T-helper 17 cell (primary cell): ENCODE measurements at places on chromosomes 3 and 15. TPM values are rescaled to one million over a fixed set of nuclear protein-coding genes. Genes with fewer than 3 reads are reported as not detected.
A peak's percentile ranks its signal among the peaks of the same experiment; 100 is the strongest.

- H3K4me1 ChIP-seq: peaks cover 9% of the 10 kb centered on the region
- H3K27ac ChIP-seq: no peak overlapping the region
- no peak for DNase-seq
- H3K4me3 ChIP-seq: no peak overlapping the region
Measured at GRCh38 chr3:123880998-123881561, 3.1 kb downstream of the MYLK start.

- H3K4me1 ChIP-seq: peaks cover 3% of the 10 kb centered on the region
- no peak overlapping the region for H3K4me3 ChIP-seq
- H3K36me3 ChIP-seq: no peaks in the 10 kb centered on the region
- no peak for DNase-seq
Measured at GRCh38 chr3:54426381-54426780, 304.0 kb downstream of the CACNA2D3 start.

GRCh38 chr15:81023483-81024264 is 23.0 kb downstream of the TLNRD1 start:
- DNase-seq: no peak
- H3K4me1 ChIP-seq: peaks cover 19% of the 10 kb centered on the region
- H3K27me3 ChIP-seq: peaks cover 6% of the 10 kb centered on the region
- peak overlapping the region; percentile 65 for H3K4me3 ChIP-seq
- peaks cover 5% of the 10 kb centered on the region for H3K36me3 ChIP-seq

Gene SQOR
- total RNA-seq: 39.0 TPM

DNA sequence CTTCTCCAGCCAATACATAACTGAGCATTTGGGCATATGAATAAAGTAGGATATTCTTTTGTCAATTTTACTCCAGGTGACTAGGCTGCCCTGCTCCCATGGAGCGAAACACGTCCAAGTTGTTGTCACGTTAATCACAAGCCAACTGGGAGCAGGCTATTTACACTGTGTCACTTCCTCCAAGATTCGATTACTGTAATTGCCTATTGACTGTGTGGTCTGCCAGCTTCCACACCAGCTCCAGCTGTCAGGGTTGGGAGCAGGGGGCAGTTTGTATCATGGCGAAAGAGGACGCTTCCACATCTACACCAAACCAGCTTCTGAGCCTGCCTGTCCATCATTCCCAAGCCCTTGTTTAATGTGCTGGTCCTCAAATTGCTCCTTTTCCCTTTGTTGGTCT is 89.2 kb upstream of the RORA start:
- no peaks in the 10 kb centered on the region for H3K36me3 ChIP-seq
- H3K4me1 ChIP-seq: no peaks in the 10 kb centered on the region
- no peak overlapping the region for H3K4me3 ChIP-seq
- no peak for DNase-seq

DNA sequence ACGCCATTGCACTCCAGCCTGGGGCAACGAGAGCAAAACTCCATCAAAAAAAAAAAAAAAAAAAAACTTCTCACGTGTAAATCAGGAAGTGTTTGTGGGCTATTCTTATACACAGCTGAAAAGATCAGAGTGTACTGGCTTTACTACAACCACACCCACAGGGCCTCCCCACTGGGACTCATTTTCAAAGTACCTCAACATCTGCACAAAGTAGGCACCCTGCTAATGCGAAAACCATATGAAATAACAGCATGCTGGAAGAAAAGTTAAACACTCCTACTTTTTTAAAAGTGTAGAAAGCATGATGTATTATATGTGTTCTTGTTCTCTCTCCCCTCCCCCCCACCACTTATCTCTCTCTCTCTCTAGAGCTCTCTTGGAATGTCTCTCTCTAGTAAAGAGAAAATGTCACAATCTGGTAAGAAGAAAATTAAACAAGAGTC is 11.1 kb downstream of the UACA start:
- H3K4me1 ChIP-seq: peaks cover 8% of the 10 kb centered on the region
- H3K4me3 ChIP-seq: no peak overlapping the region
- no peak overlapping the region for H3K27ac ChIP-seq

- H3K4me3 ChIP-seq: peak overlapping the region; percentile 88
- H3K36me3 ChIP-seq: no peaks in the 10 kb centered on the region
- no peaks in the 10 kb centered on the region for H3K27me3 ChIP-seq
- DNase-seq: peak; percentile 16
- peaks cover 54% of the 10 kb centered on the region for H3K4me1 ChIP-seq
Measured at GRCh38 chr15:65832549-65833364, 36.5 kb upstream of the RAB11A start.

Gene COX17
- 28.9 TPM for total RNA-seq
